T follicular helper cell (primary cell): ENCODE measurements at places on chromosomes 13 and 19.
A peak's percentile ranks its signal among the peaks of the same experiment; 100 is the strongest.

DNA sequence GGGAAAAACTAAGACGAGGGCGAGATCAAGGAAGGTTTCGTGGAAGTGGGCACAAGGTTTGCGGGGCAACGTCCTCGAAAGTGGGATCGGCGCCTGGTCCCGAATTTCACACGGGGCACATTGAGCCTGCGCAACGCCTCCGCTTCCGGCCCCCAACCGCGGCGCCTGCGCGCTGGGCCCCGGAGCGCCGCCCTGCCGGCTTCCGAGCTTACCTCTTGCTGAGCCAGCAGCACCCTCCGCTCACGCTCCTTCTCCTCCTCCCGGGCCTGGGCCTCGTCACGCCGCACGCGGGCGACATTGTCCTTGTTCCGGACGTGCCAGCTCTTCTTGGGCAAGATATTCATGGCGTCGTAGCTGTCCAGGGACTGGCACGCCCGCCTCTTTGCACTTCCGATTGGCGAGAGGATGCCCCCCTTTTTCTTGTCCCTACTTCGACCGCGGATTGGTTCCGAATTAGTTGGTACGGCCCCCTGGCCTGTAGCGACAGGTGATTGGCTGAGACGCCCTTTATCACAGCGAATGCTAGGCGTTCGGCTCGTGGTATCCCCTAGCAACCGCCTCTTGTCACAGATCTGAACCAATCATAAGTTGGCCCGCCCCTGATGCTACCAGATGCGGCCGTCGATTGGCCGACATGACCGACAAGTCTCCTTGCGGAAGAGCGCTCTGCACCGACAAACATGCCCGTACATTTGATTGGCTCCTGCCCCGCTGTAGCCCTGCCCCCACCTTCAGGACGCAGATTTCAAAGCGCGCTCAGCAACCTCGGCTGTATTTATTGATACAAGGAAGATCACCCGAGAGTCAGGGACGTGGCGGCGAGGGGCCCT, at the start of gene LENG1:
LENG1 (minus strand) TSS at position 370 of the 830 bp plus-strand sequence; CDS start at position 344, 26 bp downstream.
- DNase-seq: peak; percentile 99

- no peak for DNase-seq
Observed at GRCh38 chr19:4911314-4911713, 2.0 kb downstream of the UHRF1 start.

GRCh38 chr19:34120846-34121639, 51.3 kb upstream of the LSM14A start:
- peak; percentile 26 for DNase-seq

- no peak for DNase-seq
Observed at GRCh38 chr13:80502359-80502758, 161.4 kb upstream of the SPRY2 start.

DNA sequence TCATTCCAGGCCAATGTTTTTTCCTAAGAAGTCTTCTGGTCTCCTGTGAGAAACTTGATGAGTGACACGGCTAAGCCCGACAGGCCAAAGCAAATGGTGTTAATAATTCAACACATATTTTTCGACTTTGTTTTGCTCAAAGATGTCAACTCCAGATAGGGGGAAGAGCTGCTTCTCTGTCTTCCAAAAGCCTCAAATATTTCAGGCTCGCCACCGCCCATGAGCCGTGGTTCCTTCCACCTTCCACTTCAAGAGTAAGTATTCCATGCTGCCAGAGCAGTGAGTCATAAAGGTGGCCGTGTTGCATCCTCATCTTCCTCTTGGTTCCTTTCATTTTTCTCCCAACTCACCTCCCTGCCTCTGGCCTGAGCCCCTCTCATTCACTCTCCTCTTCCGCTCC, 272.6 kb downstream of the EFNB2 start:
- no peak for DNase-seq

GRCh38 chr13:98842070-98842469, 89.6 kb upstream of the SLC15A1 start:
- no peak for DNase-seq

DNA sequence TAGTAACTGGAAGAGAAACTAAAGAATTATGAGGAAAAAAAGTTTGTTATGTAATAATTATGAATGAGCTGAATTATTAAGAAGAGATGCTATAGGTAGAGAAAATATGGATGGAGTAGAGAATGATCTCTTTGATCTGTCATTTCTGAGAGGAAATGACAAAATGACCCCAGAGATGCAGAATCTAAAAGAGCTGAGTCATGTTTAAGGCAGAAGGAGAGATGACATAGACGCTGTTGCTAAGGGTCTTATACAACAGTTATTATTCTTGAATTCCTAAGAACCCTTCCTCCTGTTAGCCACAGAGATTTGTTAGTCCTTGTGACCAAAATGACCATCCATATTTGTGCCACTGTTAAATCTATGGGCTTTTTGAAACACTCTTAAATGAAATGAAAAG, 58.3 kb upstream of the FREM2 start:
- no peak for DNase-seq

- no peak for DNase-seq
Observed at GRCh38 chr13:36251526-36251925, 37.2 kb upstream of the SOHLH2 start.

DNA sequence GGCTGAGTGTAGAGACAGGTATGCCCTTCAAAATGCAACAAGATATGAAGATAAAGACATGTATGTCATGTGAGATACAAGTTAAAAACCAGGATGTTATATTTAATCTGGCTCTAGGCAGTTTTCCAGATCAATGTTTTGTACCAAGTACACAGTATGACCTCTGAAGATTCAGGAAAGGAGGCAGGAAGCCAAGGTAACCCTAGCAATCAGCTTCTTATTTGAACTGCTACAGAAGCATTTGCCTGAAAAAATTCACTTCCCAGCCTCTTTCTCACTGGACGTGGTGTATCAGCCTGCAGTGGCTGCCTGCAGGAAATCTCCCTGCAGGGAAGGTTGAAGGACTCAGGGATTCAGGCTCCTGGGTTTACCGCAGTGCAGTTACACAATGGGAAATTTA, 24.1 kb downstream of the OLFM4 start:
- no peak for DNase-seq

DNA sequence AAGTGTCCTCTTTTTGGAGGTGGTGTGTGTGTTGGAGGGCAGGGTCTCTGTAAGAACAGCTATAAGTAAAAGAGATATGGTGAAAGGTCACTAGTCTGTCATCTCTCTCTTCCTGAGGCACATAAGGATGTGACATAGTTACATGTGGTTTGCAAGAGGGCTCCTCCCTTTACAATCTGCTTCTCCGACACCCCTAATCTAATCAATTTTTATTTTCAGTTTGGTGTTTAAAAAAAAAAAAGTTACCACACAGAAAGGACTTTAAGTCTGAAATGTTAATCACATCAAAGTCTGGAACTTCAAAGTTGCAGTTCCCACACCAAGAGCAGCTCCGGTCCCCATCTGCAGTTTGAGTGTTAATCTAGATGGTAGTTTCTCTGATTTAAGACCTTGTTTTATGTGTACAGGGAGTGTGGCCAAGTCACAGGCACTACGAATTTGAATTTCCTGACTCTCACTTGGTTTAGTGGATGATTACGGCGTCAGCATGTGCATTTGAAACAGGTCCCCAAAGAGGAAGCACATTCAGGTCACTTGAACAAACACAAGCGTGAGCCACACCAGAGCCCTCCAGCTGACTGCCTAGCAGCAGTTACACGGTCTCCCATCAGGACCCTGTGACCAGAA, 53.1 kb downstream of the FOXO1 start:
- DNase-seq: peak; percentile 44

DNA sequence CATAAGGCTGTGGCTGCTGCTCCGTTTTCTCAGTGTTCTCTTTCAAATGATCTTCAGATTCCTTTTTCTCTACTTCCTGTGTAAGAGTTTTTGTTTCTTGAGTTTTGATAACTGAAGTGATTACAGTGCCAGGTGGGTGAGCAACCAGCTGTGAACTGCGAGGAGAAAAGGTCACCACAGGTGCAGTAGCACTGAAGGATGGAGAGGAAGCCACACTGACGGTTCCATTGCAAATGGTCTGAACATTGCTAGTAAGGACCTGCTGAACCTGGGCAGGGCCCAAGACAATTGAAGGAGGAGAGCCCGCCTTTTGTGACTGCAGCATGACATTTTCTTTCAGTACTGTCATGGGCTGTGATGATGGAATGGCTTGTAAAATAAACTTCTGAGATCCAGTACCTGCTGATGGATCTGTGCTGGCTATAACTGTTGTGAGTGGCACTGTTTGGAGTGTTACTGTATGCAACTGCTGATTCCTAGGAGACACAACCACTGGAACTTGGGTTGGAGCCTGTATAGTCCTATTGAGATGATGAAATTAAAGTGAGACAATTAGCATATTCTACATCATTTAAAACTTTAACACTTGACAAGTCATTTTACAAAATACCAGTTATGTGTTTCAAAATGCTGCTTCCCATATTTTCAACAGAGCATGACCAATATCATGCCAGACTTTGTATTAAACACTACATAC, 85.5 kb downstream of the ELF1 start:
- no peak for DNase-seq

GRCh38 chr13:46229251-46229650, 17.5 kb downstream of the LRRC63 start:
- no peak for DNase-seq

- no peak for DNase-seq
Observed at GRCh38 chr13:110780422-110780821, 66.9 kb downstream of the ING1 start.

- no peak for DNase-seq
Observed at GRCh38 chr13:37429976-37430375, 168.6 kb downstream of the POSTN start.

DNA sequence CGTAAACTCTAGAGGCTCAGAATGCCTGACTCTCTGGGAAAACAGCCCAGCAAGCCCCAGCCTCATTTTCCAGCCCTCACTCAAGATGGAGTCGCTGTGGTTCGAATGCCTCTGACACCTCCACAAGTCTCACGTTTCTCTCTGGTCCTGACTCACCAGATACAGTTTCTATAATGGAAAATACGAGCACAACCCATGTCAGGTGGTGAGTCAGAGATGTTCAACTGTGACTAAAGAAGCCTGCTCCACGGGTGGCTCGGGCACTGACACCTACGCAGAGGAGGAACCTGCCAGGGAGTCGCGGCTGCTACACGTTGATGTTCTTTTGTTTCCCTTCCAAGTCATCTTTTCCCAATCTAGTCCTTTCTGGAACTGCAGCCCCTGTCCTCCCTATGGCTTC, 87.1 kb upstream of the STK24 start:
- DNase-seq: no peak

DNA sequence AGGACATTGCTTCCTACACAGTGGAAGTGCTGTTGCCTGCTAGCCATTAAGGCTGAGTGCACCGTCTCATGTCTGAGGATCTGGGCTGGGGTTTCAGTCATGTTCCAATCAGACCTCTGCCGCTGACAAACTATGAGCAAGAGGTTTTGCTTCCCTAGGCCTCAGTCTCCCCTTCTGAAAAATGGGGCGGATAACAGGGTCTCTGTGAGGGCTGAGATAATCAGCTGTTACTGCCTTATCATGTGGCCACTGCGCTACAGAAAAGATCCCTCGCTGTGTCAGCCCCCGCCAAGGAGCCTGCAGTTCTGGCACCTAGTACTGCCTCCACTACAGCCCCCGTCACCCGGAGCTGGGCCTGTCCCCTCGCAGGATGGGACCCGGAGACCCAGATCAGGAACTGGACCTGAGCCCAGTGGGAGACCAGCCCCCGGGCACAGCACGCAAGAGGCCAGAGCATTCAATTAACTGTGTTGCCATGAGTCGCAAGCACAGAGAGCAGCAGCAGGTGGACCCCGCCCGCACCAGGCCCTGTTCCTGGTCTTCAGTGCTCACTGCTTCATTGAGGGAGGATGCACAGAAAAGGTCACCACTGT, 3.0 kb upstream of the PNKP start:
- no peak for DNase-seq

- no peak for DNase-seq
Observed at GRCh38 chr13:20404488-20405222, 121.0 kb downstream of the CRYL1 start.

DNA sequence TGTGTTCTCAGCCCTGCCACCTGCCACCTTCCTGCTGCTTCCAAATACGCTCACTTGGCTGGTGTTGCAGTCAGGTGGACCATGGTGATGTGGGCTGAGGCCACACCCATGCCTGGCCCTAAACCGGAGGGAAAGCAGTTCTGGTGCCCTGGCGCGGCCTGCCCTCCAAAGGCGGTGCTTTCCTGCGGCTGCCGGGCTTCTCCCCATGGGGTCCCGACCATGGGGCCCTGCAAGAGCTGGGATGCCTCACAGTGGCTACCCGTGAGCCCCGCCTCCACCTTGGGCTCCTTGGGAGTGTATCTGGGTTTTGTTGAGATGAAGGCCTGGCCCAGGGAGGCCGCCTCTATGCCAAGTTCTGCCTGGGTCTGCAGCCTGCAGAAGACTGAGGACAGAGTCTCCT, 73.7 kb downstream of the ERICH6B start:
- DNase-seq: no peak

- no peak for DNase-seq
Observed at GRCh38 chr19:51016798-51017683, 2.5 kb downstream of the KLK10 start.

DNA sequence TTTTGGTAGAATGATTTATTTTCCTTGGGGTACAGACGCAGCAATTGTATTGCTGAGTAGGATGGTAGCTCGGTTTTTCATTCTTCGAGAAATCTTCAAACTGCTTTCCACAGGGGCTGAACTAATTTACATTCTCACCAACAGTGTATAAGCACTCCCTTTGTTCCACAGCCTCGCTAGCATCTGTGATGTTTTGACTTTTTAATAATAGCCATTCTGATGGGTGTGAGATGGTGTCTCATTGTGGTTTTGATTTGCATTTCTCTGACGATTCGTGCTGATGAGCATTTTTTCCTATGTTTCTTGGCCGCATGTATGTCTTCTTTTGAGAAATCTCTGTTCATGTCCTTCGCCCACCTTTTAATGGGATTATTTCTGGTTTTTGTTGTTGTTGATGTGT, 54.8 kb upstream of the UQCRFS1 start:
- no peak for DNase-seq

DNA sequence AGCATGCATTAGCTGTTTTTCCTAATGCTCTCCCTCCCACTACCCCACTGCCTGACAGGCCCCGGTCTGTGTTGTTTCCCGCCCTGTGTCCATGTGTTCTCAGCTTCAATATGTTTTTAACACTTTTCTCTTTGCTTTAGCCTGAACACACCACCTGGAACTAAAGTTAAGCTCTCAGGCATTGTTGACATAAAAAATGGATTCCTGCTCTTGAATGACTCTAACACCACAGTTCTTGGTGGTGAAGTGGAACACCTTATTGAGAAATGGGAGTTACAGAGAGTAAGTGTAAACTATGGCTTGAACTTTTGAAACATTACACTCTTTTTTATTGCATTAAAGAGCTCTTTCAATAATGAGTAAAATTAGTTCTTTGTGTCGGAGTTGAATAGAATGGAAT, 70.1 kb downstream of the TDRD3 start:
- DNase-seq: no peak
